Naive thymus-derived CD4-positive, alpha-beta T cell (primary cell): ENCODE measurements at places on chromosomes 3 and 15. TPM values are rescaled to one million over a fixed set of nuclear protein-coding genes. Genes with fewer than 3 reads are reported as not detected.

GRCh38 chr15:101476756-101477155 lies 12.8 kb downstream of the PCSK6 start:
- DNase-seq, result no peak

The TIGIT gene
- total RNA-seq, result 1.3 TPM

DNA sequence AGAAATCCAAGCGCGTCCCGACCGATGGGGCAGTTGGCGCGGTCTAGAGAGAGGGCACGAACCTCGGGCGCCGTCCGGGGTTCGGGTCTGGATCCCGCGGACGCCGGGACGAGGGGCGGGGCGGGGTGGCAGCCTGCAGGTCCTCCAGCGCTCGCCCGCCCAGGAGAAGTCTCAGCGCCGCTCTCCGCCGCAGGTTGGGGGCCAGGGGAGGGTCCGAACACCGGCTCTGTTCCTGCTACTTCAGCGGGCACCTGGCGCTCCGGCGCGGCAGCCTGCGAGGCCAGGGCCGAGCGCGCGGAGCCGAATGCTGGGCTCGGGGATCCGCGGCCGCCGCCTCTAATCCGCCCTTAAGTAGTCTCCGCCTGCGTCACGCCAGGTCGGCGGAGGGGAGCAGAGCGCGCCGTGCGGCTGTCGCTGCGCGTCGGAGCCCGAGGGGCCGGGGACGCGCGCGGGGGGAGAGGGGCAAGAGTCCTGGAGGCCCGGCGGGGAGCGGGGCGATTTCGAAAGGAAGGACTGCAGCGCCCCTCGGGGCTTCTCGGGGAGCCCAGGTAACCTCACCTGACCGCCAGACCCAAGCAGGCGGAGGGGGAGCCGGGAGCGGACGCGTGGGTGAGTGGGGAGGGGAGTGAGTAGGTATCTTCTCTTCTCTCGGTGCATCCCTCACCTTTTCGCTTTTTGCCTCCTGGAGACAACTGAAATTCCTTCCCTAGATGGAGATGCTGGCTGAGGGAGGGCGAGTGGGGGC lies at the start of gene GJD2:
Gene GJD2, minus strand, starts transcription at position 325 of the 745 bp plus-strand sequence. CDS start 510 bp downstream, outside the sequence.
- DNase-seq, result no peak

DNA sequence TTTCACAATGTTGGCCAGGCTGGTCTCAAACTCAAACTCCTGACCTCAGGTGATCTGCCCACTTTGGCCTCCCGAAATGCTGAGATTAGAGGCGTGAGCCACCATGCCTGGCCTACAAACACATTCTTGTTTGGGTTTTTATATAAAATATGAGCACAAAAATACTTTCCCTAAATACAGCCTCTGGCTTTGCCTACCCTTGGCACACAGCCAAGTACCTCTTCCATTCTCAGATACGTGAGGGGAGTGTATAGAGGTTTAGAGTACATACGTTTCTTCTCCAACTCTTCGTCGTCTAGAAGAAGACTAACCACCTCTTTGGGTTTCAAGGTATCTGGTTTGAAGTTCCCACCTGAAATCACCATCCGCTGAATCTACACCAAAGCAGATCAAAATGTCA lies 33.5 kb downstream of the CHAC1 start:
- no peak for DNase-seq

- no peak for DNase-seq
Observed at GRCh38 chr3:146550070-146550615, 5.7 kb upstream of the PLSCR1 start.

- DNase-seq, result no peak
Observed at GRCh38 chr15:88479169-88479568, 11.7 kb downstream of the MRPS11 start.
